ENCODE measurements at places on chromosomes 2 and 18.

DNA sequence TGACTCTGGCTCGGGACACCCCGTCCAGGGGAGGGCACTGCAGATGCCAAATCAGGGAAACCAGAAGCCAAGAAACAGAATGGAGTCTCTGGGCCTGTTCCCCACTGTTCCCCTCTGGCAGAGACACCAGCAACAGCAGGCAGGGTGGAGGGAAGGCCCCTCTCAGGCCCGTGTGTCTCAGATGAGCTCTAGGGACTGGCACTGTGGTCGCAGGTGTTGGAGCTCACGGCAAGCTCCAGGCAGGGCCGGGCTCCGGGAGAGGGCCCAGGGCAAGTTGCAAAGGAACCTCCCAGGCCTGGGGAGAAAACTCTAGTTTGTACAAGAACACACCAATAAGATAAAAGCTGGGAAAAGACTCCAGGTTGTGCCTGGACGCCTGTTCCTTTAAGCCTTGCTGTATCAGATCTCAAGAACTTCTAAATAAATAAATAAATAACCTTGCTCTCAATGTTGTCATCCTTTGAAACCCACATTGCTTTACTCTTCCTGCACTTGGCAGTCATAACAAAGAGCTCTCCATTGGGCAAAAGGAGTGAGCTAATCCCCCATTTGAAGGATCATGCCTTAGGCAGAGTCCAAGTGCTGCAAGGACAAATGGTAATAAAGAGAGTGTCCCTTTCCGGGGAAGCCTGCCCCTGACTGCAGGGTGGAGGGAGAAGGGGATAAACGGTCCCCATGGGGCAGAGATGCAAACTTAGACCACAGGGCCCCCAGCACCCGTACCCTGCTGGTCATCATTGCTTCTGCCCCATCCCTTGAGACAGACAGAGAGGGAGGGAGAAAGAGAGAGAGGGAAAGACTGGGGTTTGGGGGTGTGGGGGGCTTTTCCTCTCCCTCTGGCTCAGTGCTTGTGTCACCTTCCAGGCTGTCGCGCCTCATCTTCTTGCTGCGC is 33.3 kb downstream of the CNGA3 start:
- DNase-seq: no peak

DNA sequence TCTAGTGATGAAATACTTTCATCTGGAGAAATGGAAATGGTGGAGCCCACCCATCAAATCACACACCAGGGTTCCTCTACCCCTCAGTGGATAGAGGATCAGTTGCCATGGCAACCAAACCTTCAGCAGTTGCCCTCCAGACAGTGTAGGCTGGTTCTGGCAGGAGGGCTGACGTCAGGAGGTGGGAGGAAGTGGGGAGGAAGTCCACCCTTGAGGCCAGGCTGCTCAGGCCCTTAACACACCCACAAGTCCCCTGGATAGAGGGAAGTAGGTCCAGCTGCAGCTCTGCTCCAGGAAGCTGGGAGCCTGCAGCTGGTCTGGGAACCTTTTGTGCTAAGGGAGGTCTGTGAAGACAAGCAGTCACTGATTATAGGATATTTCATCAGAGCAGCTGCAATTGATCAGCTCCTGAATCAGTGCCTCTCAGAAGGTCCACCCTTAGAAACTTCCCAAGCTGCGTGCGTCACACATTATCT is 186.6 kb downstream of the MTX2 start:
- peak; percentile 12 for DNase-seq

DNA sequence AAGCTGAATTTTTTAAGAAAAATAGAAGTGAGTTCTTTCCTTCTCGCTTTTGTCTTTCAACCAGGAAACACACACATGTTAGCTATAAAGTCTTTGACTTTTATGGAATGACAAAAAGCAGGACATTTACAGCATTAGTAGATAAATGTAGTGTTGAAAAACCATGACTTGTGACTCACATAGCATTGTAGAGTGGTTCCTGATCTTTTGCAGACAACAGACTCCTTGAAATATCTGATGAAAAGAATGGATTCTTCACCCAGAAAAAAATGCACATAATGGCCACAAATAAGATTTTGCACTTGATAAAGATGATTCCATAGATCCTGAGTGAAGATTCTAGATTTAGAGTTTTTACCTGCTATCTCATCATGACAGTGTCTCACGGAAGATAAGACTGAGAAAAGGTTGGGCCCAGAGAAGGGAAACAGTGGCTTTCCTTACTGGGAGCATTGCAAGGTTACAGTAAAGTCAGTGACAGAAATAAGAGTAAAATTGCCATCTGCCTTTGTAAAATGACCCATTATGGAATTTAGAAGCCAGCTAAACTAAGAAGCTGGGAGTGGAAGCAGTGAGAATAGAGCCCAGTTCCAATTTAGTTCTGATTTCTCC is 14.0 kb downstream of the SMARCAL1 start:
- DNase-seq: no peak

DNA sequence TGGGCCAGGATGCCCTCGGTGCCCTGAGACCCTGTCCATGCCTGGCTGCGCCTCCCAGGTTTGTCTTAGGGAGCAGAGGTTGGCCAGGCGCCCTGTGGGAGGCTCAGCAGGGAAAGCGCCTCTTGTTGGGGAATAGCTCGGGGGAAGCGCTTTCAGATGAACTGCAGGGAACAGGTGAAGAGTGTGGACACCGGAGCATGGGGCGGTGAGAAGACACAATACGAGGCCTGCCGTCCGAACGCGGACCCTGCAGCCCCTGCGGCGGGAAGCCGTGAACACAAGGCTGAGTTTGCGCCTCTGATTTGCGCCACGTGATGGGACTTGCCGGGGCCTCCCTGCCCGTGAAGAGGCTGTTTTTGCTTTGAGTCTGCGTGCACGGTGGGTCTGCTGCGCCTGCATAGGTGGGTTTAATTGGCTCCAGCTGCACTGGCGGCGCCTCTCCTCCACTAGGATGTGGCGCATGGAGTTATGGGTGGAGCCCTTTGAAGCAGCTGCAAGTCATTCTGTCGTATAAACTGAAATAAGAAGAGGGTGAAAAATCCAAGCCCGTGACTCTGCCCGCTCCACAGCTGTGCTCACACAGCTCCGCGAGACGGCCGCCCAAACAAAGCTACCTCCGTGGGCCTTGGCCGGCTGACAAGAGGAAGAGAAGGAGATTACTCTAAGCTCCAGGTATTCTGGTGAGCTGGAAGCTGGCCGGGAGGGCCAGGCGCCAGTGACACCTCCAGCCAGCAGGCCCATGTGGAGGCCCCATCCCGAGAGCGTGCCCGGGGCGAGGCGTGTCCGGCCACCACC is 103.5 kb upstream of the CTDP1 start:
- peak; percentile 98 for DNase-seq

DNA sequence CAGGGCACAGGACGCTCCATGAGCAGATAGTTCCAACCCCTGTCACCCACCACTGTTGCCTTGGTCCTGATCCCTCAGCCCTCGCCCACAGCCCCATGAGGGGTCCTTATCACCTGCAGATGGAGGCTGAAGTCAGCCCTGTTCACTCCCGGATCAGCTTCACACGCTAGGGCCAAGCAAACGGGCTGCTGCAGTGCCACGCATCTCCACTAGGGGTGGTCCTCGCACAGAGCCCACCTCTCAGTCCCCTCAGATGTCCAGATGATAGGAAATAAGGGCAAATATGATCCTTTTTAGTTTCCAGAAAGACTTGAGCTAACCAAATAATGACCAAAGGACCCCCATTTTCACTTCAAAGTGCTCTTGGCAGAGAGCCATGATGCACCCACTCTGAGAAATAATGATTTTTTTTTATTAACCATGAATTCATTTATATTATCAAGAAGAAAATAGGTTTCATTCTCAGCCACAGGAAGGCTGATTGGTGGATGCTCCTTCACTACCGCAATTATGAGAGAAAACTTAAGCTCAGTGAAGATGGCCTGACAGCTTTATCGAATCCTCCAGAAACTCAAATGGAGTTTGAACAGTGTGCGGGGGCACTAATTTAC is 71.9 kb upstream of the KLHL29 start:
- DNase-seq: peak; percentile 11

DNA sequence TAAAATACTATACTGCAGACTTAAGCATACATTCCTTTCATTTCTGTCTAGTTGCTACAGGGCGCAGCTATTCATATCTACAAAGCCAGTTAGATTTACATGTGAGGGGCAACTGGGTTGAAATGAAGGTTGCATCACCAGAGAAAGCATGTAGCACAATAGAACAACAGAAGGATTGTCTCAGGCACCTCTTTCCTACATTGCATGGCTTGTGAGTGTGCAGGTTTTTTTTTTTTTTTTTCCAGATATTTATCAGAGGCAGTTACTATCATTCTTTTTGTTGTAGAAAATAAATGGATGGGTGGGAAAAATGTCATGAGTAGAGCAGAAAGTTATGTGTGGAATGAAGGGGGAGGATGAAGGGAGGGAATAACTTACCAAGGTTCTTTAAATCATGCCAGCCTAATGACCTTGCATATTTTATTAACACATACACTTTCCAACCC is 86.8 kb downstream of the ERBB4 start:
- DNase-seq: no peak

- DNase-seq: no peak
Observed at GRCh38 chr18:58988600-58988999, 123.9 kb downstream of the ZNF532 start.

GRCh38 chr18:58962336-58962735 is 97.7 kb downstream of the ZNF532 start:
- DNase-seq: no peak

DNA sequence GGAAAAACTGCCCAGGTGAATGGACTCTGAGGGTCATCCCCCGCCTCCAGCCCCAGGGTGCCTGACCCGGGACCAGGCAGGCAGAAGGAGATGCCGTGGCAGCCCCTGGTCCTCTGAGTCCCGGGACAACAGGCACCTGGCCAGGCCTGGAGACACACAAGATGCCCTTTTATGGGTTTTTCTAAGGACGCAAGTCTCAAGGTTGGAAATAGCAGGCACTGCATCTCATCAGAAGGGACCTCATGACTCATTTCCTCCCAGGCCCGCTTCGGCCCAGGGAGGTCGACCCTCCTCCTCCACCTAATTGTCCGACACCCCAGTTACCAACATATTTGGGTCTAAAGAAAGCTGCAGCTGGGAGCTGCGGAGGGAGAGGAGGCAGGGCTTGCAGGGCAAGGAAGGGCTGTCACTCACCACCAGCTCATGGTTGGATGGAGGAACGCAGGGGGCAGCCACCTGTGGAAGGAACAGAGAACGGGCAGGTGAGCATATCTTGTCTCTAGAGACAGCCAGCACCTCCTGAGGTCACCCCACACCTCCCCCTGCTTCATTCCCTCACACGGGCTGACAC is 82.9 kb downstream of the TNS1 start:
- no peak for DNase-seq

DNA sequence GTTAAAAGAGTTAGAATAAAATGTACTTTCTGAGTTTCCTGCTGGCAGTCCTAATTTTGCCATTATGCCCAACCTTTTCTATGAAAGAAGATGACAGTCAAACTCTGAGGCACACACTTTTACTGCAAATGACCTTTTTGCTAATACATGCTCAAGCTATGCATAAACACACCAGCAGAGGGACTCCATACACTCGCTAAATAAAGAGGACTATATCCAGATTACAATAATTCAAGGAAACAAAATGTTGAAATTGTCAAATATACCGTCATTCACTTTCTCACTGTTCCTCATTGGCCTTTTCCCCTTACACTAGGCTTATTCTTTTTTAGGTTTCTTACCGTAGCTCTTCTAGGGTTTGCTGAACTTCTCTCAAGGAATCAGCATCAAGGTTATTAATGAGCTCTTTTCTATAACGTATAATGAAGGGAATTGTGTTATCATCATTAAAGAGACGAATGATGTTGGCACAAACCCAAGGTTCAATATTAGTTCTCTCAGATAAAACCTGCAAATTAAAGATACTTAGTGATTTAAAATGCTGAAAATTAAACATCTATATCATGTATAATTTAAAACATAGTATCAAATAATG is 25.7 kb downstream of the SRBD1 start:
- DNase-seq: peak; percentile 3

- DNase-seq: no peak
Observed at GRCh38 chr18:25517881-25518715, 166.1 kb upstream of the ZNF521 start.

DNA sequence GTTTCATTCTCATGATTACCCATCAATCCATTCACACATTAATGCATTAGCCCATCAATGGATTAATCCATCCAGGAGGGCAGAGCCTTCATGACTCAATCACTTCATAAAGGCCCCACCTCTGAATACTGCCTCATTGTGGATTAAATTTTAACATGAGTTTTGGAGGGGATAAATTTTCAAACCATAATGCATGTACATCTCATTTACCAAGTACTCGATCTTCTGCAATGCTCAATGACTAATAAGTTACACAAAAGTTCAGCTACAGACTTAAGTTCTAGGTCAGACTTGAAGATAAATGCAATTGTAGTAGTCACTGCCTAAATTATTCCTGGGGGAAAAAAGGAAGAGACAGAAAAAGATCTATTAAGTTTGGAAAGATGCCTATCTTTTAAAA is 120.0 kb upstream of the OSR1 start:
- DNase-seq: no peak

GRCh38 chr2:172870396-172870795 is 134.8 kb downstream of the RAPGEF4 start:
- DNase-seq: no peak

DNA sequence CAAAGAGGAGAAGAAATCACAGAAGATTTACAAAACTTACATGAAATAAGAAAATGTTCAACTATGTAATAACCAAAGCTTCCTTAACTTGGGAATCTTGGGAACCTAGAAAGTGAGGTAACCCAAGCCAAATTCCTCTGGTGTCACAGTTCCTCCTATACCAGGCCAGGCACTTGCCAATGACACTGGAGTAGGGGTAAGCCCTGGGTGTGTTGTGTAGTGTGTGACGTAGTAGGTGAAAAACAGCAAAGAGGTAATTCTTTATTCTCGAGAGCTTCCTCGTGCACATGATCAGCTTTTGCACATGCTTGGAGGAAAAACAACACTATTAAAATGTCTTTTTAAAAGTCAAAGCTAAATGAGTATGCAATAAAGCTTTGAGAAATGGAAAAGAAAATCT is 118.0 kb downstream of the METTL8 start:
- DNase-seq: no peak

- DNase-seq: no peak
Observed at GRCh38 chr2:16656784-16657391, 8.7 kb downstream of the CYRIA start.

DNA sequence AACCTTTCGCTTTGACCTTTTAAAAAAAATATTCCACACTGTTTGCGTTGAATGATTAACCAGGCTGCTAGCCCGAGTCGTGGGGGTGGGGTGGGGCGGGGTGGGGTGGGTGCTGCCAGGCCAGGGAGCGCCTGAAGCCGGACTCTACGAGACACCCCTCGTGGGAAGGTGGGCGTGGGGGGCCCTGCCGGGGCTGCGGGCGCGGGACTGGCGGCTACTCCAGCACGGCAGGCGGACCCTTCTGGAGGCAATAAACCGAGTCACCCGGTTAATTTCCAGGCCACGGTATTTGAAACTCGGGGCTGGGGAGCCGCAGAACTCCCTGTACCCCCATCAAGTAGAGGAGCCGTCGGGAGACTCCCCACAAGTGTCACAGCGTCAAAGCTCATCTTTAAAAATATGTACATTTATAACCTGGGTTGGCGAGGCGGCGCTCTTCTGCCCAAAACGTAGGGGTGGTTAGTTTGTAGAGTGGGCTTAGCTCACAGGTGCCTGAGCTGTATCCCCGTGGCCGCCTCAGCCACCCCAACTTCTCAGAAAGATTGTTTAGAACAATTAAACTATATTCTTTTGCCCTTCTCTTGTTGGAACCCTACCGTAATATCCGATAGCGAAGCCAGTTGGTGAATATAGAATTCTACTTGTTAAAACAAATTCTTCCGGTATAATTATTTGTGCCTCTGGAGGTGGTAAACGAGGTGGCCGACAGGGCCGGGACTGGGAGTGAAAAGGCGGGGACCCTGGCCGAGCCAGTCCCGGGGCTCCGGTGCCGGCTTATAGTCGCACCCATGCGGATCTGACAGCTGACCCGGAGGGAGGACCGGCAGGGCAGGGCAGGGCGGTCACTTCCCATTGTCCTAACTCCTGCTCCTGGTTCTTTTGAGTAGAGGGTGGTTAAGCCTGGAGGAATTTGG is 1.4 kb downstream of the B3GNT2 start:
- DNase-seq: peak; percentile 12
